ENCODE measurements at places on chromosomes 12 and 14.

DNA sequence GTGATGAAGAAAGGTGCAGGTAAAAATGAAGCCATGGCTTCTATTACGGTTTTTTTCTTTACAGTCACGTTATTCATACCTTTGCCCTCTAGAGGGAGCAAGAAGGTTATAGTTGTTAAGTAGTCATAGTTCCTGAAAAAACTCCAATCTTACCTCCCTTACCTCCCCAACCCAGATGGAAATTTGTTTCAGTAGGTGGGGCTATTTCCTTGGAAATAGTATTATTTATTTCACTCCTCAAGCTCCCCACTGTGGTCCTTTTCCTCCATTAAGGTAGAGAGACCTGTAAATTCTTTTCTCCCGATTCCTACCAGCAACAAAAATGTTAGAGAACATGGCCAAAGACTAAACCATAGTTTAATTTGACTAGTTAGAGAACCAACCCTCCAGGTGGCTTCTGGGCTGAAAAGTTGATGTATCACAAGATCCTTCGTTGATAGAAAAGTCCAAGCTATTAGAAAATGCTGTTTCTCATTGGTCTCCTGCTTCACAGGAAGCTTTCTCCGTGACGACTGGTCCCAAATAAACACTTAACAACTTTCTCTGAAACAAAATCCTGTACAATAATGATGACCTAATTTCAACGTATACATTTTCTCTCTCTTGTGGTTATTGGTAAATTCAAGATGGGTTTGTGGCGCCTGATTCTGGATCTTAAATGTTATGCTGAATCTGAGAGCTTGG lies 43.5 kb downstream of the TMX1 start:
- DNase-seq: no peak

DNA sequence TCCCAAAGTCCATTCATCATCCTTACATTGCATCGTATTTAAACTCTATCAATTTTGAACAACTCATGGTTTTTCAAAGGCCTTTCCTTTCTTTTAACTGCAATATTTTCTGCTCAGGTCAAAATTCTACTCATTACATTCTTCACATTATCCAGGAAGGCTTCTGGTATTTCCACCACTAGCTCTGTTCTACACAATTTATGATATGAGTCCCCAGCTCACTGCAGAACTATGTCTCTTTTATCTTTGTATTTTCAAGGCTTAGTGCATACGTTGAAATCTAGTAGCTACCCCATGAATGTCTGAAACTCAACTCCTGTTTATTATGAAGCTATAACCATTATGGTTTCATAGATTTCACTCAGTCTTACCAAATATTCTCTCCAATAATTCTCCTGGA lies 282.9 kb downstream of the DUSP6 start:
- DNase-seq: no peak

- DNase-seq: no peak
These were observed 573 bp downstream of the CKB start for GRCh38 chr14:103521951-103522563.

- DNase-seq: no peak
These were observed 158.2 kb downstream of the SLC38A4 start for GRCh38 chr12:46667551-46667950.

DNA sequence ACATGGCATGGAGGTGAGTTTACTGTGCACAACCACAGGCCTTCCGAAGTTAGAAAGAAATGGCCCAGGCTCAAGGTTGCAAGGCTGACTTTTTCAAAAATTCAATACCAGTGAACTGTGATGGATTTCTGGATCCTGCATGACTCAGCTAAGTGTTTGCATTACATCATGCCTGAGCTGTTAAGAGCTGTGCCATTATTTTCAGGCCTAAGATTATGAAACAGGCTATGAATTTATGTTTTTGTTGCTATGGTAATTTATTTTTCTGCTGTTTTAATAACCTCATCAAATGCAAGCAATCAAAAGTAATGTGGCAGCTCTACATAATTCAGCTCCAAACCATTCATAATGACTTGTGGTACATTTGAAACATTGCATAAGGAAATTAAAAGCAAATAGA lies 457.7 kb upstream of the TMEM132C start:
- no peak for DNase-seq

DNA sequence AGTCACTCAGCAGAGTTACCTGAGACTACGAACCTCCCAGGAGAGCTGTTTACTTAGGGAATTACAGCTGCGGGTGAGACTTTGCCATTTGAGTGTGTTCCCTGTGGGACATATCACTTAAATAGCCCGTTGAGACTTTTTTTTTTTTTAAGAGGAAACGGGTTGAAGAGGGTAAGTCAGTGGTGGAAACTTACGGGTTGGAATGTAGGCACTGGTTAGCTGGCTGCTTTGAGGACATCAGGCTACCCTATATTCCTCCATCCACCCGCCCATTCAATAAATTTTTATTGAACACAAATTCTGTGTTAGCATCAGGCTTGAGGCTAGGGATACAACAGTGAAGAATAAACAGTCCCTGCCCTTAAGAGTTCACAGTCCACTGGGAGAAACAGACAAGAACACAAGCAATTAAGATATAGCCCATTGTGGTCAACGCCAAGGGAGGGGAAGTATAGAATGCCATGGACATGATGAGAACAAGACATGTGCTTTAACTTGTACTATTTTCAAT lies 88.1 kb upstream of the CPSF6 start:
- no peak for DNase-seq

DNA sequence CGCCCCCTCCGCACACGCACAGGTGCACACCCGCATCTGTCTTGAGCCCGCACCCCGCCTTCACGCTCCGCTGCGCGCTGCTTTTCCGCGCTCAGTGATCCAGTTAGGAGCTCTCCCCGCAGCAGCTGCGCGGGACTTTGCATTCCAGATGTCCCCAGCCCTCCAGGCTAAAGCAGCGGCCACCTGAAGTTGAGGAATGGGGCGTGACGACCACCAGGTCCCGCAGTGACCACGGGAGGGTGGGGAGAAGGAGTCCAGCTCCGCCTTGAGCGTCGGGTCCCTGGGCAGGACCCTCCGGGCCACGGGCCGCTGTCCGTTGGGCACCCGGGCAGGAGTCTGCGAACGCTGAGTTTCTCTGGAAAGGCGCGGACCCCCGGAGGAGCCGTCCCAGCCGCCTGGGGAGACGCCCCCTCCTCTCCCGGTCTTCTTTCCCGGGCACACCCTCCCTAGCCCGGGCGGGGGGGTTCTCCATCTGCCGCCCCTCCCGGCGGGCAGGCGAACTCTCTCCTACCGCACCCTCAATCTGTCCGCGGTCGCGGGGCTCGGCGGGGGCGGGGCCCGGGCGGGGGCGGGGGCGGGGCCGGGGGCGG lies 334 bp upstream of the TMEM132C start:
- no peak for DNase-seq

DNA sequence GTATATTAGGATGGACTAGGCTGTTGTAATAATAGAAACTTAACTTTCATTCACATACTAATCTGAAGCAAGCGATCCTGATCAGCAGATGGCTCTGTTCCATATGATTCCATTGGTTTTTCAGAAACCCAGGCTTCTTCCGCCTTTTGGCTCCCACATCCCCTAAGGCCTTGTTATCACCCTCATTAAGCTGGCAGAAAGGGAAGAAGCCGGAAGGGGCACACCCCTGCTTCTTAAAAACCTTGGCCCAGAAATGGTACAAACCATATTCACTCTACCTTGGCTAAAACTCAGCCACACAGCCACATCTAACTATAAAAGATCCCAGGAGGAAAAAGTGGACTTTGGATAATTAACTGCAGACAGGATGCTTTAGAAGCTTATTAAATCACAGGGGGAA lies 329.2 kb downstream of the PCNX1 start:
- DNase-seq: no peak

DNA sequence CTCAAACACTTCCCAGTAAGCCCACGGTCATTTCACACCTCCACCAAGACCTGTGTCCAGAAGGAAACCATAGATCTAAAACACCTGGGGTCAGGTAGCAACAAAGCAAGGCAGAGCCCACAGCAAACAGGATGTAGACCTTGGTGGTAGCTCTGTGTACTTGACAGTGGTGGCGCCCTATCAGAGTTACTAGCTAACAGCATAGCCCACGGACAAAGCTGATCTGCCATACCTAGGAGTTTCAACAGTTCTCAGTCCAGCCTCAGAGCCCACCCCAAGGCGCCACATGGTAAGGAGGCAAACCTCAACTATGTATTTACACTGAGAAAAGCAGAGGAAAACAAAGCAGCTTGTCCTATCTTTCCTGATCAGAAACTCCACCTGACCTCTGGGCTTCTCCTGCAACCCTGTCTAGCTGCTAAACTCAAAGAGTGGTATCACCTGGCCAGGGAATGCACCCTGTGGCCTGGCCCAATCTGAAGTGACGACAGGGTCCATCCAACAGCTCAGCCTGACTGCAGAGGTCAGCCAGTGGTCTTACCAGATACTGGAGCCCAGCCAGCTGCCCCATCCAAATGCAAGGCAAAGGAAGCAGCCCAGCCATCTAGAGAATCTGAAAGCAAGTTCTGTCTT lies 46.3 kb downstream of the STON2 start:
- no peak for DNase-seq

DNA sequence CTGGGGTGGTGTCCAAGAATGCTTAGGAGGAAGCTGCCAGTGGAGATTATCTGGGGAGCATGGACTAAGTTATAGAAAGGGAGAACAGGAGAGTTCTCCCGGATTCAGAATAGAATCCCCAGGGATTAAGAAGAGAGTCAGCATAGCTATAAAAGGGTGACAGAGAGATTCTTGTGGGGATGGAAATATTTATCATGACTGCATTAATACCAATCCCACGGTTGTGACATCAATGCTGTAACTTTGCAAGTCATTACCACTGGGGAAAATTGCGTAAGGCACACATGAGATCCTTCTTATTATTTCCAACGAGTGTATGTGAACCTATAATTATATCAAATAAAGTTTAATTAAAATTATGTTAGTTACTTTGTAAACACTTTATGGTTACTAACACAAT lies 447.9 kb upstream of the TMEM132C start:
- DNase-seq: no peak

DNA sequence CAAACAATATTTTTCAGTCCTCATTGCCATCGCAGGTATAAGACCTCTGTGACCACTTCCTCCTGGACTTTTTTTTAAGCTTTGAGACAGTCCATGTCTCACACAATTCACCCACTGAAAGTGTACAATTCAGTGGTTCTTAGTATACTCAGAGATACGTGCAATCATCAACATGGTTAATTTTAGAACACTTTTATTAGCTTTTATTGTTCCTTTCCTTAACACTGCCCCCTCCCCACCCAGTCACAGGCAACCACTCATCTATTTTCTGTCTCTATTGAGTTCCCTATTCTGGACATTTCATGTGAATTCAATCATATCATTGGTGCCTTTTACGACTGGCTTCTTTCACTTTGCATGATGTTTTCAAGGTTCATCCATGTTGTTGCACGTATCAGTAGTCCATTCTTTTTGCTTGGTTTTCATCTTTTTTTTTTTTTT lies 16.2 kb downstream of the NCKAP5L start:
- no peak for DNase-seq

DNA sequence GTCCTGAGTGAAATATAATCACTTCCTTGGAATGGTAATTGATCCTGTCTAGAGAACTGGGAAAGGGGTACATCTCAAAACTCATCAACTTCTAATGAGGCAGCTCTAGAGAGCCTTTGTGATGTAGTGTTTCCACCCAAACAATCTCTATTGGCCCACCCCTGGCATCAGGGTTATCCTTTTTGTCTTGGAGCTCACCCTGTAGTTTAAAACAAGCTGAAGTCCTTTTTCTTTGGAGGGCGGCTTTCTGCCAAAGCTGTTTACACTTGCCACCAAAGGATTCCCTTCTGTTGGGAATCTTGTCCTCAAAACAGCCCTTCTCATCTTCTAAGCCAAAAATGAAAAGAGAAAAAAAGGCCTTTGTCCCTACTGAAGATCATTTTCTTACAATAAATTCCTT lies 60.6 kb upstream of the GTF2A1 start:
- DNase-seq: no peak

DNA sequence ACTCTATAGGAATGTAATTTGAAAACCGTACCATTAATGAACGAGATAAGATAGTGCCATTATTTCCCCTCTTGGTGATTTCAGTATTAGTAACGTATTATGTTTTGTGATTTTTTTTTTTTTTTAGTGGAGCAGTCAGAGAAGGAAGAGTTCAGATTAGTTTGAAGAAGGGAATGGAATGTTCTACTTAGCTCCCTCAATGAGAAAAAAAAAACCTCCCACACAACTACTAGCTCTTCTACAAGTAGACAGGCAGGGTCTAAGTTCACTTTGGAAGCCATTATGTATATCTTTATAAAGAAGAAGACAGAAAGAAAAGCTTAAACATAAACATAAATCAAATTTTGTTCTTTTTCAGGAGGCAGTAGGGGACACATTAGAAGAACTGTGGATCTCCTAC lies 27.3 kb downstream of the PNMA1 start:
- no peak for DNase-seq

- DNase-seq: no peak
These were observed 35.7 kb downstream of the HNRNPC start for GRCh38 chr14:21233457-21234076.

DNA sequence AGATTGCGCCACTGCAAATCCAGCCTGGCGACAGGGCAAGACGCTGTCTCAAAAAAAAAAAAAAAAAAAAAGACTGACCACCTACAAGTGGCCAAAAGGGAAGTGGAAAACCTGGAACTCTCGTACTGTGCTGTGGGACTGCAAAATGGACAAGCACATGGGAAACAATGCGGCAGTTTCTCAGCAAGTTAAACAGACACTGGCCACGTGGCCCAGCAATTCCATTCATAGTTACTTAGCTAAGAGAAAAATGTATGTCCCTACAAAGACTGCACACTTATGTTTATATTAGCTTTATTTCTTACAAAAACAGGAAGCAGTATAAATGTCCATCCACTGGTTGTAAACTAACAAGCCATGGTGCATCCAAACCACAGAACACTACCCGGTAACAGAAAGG lies 5.6 kb downstream of the CHFR start:
- no peak for DNase-seq
